ENCODE measurements at places on chromosomes 1 and 21.

GRCh38 chr1:24735509-24736375 lies 9.5 kb upstream of the CLIC4 start:
- DNase-seq = no peak

GRCh38 chr1:18581420-18581880 lies 49.2 kb upstream of the PAX7 start:
- DNase-seq = no peak

- no peak for DNase-seq
Observed at GRCh38 chr1:204331847-204332487, 27.8 kb downstream of the PLEKHA6 start.

DNA sequence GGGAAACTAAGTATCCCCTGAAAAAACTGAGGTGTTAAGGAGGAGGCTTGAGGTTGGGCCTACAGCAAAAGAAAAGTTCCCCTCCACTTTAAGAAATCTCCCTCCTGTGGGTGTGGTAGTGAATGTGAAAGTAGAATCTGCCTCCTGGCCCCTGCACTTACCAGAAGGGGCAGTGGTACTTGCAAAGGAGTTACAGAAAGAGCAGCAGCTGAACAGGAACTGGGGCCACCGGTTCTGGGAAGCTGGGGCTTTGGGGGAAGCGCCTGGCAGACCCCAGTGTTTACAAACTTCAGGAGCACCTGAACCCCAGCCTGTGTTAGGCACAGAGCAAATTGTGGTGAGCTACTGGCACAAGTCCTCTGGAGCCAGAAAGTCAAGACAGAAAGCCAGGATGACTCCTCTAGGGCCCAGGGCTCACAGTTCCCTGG lies 250.2 kb upstream of the FGGY start:
- no peak for DNase-seq

- no peak for DNase-seq
Observed at GRCh38 chr1:25616987-25617624, 515 bp downstream of the MAN1C1 start.

- no peak for DNase-seq
Observed at GRCh38 chr1:5910666-5911065, 81.6 kb downstream of the NPHP4 start.

DNA sequence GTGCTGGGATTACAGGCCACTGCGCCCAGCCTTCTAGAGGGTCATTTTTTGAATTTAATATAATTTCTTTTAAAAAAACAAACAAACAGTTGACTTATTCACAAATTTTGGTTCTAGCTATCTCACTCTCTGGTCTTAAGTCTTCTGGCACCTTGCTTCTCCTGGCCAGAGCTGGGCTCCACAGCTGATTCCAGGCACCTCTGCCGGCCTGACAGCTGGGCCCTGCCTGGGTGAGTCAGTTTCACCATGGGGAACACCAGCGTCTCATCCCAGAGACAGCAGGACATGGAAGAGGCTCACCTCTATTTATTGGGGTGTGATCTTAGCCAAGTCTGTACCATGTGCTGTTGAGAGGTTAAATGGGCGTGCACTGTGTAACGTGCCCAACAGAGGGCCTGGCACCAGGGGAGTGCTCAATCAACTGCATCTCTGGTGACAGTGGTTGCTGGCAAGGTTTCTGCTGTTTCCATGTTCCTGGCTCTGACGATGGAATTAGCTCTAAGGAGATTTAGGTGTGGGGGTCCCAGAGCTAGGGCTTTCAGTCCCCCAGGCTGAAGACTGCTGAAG lies 956 bp downstream of the CPLANE2 start:
- DNase-seq = no peak

DNA sequence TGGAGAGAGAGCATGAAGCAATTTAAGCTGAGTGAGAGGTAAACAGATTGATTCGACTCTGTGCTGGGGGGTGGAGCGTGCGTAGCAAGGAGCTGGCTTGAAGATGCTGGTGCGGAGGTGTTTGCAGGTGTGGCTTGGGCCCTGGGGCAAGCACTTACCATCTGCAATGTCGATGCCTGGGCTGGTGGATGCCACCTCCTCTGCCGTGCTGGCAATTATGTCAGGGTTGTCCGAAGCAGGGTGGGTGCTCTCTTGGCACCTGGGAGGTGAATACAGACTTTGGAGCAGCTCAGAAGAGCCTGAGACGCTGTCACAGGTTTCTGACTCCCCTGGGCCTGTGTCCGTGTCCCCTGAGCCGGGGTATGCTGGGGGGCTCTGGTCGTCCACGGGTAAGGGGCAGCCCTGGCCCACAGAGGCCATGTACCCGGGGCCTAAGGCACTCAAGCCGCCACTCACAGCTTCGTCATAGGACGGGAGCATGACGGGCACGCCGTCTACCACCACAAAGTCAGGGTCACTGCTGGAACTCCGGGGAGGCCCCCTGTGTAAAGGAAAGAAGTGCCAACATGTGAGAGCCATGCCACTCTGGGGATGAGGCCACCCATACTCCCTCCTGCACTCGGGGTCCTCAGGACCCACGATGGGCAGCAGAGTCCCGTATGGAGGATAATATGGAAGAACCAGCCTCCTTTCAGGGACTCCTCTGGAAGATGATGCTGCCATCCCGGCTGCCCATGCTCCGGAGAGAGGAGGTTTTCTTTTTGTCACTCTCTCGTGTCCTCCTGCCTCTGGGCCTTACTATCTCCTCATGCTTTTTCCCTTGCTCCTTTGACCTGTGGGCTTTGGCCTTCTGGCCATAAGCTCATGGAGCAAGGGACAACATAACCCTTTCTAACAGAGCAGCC lies 80.3 kb upstream of the TLR5 start:
- no peak for DNase-seq

- no peak for DNase-seq
Observed at GRCh38 chr1:109770331-109771095, 6.8 kb upstream of the EPS8L3 start.

- no peak for DNase-seq
Observed at GRCh38 chr21:44353191-44353970, at the start of gene TRPM2. Gene TRPM2 (plus strand): TSS chr21:44353621. CDS start chr21:44353701, 80 bp downstream.

DNA sequence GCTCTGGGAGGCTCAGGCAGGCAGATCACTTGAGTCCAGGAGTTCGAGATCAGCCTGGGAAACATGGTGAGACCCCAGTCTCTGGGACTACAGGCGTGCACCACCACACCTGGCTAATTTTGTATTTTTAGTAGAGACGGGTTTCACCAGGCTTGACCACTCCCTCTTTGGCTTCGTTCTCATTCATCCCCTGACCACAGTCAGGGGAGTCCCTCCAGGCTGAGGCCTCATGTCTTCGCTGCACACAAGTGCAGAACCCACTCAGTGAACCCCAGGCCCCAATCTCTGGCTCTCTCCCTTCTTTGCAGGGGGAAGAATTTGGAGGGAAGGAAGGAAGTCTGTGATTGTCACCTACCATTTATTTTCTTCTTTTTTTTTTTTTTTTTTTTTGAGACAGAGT lies 9.2 kb upstream of the RPS6KA1 start:
- DNase-seq = no peak

DNA sequence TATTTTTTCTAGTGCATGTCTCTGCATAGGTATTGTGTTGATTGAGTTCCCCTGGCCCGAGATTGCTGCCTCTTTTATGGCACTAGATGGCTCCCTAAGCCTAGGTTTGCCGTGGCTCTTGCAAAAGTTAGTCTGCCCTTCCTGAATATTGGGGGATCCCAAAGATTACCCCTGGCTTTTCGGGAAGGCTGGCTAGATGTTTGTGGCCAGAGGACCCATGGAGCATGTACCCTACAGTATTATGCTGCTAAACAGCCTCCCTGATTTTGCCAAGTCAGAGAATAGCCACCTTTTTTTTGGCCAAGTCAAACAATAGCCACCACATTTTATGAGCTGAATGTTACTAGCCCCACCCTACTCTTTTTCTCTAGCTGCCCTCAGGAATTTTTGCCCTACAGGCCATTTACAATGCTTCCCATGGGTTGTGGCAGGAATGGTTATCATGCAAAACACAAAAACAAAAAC lies 343.2 kb downstream of the OLFM3 start:
- DNase-seq = no peak

DNA sequence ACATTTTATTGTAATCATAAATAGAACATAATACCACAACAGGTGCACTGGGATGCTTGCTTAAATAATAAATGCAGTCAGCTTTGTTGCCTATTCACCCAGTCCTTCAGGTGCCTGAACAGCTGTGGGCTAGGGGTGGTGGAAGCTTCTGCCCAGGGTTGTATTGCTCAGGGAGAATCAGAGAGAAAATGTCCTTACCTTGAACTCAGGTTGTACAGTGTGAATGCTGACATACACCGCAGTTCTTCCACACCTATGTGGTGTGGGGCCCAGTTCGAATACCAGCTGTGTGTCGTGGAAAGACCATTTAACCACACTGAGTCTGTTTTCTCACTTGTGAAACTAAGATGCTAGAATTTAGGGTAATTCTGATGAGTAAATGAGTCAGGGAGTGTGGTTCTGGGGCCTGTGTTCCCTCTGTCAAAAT lies 115.7 kb upstream of the ATP1A1 start:
- DNase-seq = no peak

- DNase-seq = no peak
Observed at GRCh38 chr1:201164645-201165044, 10.4 kb upstream of the TMEM9 start.

DNA sequence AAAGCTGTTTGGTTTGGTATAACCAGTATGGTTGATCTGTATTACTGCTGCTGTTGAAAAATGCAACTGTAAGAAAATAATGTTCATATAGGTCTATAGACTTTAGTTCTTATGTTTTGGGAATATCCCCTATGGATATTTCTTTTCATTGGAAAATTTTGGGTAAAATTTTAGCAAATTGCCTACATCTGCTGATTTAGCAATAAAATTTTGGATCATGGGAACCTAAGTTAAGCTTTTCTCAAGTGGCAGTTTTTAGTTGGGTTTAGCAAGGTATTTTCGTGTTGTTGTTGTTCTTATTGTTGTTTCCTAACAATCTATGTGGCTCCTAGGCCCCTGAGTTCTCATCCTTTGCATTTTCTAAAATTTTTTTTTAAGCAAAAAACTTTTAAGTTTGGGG lies 167.1 kb downstream of the PHTF1 start:
- no peak for DNase-seq

- DNase-seq = no peak
Observed at GRCh38 chr1:93675931-93676330, 5.7 kb downstream of the BCAR3 start.

DNA sequence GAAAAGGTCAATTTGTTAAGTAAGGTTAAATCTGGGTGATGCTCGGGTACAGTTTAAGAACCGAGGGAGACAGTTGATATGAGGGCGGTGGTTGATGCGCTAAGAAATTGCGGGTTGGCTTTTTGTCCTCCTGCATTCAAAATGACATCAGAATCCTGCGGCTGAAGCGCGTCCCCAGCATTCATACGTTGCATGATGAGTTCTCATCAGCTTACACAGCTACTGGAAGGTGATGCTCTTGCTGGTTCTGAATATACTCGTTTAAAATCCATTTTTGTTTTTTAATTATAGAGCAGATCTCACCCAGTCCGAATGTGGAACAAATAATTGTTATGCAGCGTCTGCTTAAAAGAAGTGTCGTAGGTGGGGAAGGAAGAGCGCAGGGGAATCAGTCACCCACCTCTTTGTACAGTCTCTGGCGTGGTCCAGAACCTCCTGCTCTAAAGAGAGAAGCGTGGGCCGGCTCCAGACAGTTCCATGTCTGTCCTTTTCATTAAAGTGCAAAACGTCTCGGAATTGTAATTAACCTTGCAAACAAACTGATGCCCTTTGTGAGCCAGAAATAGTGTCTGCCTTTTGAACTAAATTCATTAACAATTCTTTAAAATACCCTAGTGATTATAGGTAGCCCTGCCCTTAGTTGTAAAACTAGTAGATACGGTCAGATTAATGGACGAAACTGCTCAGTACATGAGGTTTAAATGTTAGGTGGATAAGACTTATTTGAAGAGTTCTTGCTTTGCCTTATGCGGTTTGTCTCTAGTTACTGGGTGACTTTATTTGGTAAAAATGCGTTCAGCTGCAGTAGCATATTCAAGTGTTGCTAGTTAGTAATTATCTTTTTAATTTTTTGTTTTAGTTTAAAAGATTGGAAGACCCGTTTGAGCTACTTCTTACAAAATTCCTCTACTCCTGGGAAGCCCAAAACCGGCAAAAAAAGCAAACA lies 741 bp downstream of the RGS2 start:
- DNase-seq = no peak

- DNase-seq = no peak
Observed at GRCh38 chr1:226809785-226810571, 60.4 kb upstream of the PSEN2 start.

- no peak for DNase-seq
Observed at GRCh38 chr21:36200081-36200561, 43.5 kb downstream of the DOP1B start.

- DNase-seq = no peak
Observed at GRCh38 chr1:245583081-245583480, 428.3 kb downstream of the KIF26B start.
